ENCODE measurements at places on chromosomes 6 and 20. TPM values are rescaled to one million over a fixed set of nuclear protein-coding genes. Genes with fewer than 3 reads are reported as not detected.

The TMC2 gene
- not detected for total RNA-seq

DNA sequence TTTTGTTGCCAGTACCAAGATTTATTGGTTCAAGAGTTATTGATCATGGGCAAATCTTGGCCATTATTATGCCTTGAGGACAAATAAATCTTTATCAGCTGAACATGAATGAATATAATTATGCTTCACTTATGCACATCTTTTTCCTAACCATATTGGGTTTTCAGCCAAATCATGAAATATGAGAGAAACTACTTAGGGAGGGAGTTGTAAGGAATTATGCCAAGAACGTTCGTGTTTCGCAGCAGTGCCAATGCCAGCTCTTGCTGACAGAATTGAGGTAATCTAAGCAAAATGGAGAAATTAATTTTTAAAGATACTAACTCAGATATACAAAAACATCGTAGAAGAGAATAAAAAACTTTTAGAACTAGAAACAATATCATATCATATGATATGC, 301.1 kb upstream of the SASH1 start:
- DNase-seq: no peak
- H3K4me1 ChIP-seq: no peaks in the 10 kb centered on the region
- H3K4me3 ChIP-seq: no peak overlapping the region
- no peak overlapping the region for H3K27ac ChIP-seq
- H3K27me3 ChIP-seq: peaks cover 1% of the 10 kb centered on the region
- no peaks in the 10 kb centered on the region for H3K36me3 ChIP-seq

- no peaks in the 10 kb centered on the region for H3K27me3 ChIP-seq
- DNase-seq: no peak
- H3K27ac ChIP-seq: no peak overlapping the region
- H3K36me3 ChIP-seq: no peaks in the 10 kb centered on the region
Measured at GRCh38 chr20:63370618-63371187, 9.6 kb upstream of the CHRNA4 start.

DNA sequence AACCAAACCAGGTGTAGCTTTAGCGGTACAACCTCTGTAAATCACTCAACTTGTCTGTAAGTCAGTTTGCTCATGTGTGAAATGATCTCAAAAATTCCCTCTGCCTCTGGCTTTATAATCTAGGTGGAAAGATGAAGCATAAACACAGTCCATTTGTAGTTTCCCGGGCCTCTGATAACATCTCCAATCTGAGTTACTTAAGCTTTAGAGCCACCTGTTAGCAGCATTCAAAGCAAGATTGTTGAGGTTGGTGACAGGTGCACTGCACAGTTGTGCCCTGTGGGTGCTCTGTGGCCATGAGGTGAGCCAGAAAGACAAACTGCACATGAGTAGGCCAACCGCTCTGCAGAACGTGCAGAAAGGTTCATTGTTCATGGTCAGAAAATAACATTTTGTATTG, 53.7 kb downstream of the MOCS1 start:
- DNase-seq: no peak
- H3K4me3 ChIP-seq: no peak overlapping the region
- H3K4me1 ChIP-seq: no peaks in the 10 kb centered on the region
- no peaks in the 10 kb centered on the region for H3K36me3 ChIP-seq

DNA sequence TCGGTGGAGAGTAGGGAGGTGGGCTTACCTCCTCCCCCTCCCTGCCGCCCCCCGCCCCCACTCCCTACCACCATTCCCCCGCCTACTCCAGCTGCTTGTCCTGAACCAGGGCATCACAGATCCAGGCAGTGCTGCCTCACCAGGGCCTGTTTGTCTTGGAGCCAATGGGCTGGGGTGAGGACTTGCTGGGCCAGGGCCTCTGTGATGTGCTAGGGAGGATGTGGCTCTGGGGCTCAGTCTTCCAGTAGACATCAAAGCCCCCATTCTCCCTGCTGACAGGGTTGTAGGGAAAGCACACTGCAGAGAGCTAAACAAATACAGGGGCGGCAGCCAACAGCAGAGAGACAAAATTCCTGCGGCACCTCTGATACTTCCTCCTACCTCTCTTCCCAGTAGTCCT, 48.2 kb upstream of the NXT1 start:
- H3K27ac ChIP-seq: no peak overlapping the region
- no peaks in the 10 kb centered on the region for H3K4me1 ChIP-seq
- no peak for DNase-seq
- no peaks in the 10 kb centered on the region for H3K27me3 ChIP-seq
- no peak overlapping the region for H3K4me3 ChIP-seq
- no peaks in the 10 kb centered on the region for H3K36me3 ChIP-seq

All from activated CD4-positive, alpha-beta T cell treated with anti-CD3 and anti-CD28 coated beads for 36 hours (primary cell).